ENCODE measurements at places on chromosomes 3 and 15. TPM values are rescaled to one million over a fixed set of nuclear protein-coding genes. Genes with fewer than 3 reads are reported as not detected.

The KBTBD13 gene
- total RNA-seq: 1.2 TPM

The LCTL gene
- total RNA-seq: not detected

The LRRC31 gene
- not detected for total RNA-seq

The FYCO1 gene
- 35.7 TPM for total RNA-seq

The CHDH gene
- total RNA-seq: 11.5 TPM

The PLA2G4E gene
- 0.29 TPM for total RNA-seq

The SH2D7 gene
- not detected for total RNA-seq

The MITF gene
- 39.5 TPM for total RNA-seq

The KLF15 gene
- total RNA-seq: 15.6 TPM

The GOLGA6L10 gene
- total RNA-seq: 7.0 TPM

The COPG1 gene
- total RNA-seq: 129 TPM

The WDR93 gene
- 1.6 TPM for total RNA-seq

The C3orf33 gene
- 6.7 TPM for total RNA-seq
